ENCODE measurements at places on chromosomes 11 and 22.
A peak's percentile ranks its signal among the peaks of the same experiment; 100 is the strongest.

DNA sequence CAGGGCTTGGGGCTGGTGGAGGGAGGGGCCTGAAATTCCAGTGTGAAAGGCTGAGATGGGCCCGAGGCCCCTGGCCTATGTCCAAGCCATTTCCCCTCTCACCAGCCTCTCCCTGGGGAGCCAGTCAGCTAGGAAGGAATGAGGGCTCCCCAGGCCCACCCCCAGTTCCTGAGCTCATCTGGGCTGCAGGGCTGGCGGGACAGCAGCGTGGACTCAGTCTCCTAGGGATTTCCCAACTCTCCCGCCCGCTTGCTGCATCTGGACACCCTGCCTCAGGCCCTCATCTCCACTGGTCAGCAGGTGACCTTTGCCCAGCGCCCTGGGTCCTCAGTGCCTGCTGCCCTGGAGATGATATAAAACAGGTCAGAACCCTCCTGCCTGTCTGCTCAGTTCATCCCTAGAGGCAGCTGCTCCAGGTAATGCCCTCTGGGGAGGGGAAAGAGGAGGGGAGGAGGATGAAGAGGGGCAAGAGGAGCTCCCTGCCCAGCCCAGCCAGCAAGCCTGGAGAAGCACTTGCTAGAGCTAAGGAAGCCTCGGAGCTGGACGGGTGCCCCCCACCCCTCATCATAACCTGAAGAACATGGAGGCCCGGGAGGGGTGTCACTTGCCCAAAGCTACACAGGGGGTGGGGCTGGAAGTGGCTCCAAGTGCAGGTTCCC, at the start of gene APOC3:
Gene APOC3, plus strand, starts transcription at position 383 of the 659 bp plus-strand sequence. CDS start 676 bp downstream, outside the sequence.
- ATAC-seq = no peak

DNA sequence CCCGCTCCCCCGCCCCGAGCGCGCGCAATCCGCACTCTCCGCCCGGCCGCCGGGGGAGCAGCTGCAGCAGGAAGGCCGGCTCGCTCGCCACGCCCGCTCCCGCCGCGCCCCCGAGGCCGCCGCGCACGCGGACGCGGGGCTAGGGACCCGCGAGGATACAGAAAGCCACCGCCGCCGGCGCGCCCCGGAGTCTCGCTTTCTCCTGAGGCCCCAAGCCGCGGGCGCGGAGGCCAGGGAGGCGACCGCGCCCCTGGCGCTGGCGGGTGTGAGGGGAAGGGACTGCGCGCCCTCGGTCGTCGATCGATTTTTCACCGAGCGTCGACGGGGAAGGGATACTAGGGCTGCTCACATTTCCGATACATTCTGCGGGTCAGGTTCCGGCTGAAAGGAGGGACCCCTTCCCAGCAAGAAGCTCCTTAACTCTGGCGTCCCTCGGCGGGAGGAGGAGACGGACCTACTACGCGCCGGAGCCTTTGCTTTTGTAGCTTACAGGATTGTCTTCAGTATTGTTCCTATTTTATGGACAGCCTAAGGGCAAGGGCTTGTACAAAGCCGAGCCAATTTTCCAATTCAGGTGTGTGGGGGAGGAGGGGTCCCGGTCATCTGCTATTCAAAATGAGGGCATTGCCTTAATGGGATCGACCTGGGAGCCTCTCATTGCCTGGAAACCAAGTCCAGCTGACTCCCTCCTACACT, 416 bp upstream of the GAB2 start:
- ATAC-seq = peak; percentile 79

DNA sequence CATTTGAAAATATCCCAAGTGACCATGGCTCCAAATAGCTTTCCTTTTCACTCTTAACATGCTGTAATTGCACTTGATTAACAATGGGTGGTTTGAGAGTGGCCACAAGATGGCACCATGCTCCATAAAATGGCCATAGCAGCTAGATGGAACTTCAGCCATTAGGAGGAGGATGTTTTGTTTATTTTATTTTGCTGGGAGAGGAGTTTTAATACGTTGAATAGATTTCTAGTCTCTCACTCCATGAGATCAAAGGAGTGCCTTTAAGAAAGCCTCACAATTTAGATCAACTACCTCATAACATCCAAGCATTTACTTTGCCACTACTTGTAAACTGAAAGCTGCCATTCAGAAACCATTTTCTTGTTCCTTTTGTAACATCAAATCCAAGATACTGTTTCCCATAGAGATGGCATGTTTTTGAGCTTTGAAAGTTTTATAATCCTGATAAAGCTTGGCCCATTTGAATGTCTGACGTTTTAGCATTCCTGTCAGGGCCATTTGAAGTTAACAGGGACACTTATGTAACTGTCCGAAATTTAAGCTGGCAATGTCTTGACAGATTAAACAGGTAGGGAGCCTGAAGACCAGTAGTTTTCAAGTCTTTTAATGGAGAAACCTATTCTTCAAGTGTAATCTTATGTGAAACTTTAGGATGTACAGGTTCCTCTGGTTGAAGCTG, 4.7 kb downstream of the FEN1 start:
- ATAC-seq = no peak

DNA sequence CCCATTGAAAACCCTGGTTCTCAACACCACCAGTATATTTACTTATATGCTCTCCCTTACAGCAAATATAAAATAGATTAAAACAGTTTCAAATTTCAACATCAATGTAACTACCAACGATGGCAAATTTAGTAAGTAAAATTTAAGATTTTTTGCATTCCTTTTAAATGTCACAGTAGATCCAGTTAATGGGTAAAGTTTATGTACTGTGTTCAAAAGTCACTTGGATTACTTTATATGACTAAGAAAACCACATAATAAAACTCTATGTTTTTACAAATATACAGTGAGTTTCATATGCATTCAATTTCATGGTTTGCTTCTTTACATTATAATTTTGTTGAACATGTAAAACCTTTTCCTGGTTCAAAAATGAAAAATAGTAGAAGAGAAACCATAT, 364.6 kb downstream of the AASDHPPT start:
- ATAC-seq = no peak

DNA sequence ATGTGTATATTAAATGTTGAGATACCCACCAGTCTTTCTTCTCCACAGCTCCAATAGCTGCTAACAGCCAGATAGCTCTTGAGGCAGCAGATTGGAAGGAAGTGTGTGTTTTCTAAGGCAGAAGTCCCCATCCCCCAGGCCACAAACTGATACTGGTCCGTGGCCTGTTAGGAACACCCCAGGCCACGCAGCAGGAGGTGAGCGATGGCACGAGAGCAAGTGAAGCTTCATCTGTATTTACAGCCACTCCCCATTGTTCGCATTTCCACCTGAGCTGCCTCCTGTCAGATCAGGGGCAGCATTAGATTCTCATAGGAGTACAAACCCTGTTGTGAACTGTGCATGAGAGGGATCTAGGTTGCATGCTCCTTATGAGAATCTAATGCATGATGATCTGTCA, 12.7 kb downstream of the CCDC73 start:
- ATAC-seq = no peak

DNA sequence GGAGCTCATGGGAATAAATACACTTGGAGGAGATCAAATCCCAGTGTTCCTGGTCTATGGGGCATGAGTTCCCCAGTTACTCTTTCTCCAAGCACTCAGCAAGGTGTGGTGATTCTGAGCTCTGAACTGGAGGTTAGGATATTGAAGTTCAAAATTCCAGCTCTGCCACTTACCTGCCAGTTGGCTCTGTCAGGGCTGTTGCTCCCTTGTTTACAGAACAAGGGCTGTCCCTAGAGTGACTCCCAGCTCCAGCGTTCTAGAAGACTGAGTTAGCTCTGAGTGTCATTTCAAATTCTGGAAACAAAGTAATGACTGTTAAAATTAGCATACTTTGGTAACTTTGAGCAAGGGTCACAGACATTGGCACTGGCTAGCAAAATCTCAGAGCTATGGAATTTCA, 69.7 kb upstream of the ZBED5 start:
- ATAC-seq = no peak

DNA sequence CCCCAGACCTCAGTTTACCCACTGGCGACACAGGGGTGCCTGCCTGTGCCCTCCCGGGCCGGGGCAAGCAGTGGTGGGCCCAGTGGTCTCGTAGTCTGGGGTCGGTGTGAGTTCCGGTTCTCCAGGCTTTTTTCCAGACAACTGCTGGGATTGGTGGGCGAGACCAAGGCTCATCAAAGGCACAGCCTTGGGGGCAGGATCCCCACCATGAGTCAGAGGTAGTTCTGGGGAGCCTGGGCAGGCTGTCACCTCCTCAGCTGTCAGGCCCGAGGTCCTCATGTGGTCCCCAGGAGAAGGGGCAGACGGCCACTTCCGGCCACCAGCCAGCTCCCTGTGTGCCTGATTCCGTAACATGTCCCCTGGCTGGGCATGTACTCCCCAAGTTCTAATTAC, 827 bp upstream of the MUC2 start:
- no peak for ATAC-seq

GRCh38 chr22:37314315-37315074, 32.2 kb downstream of the CYTH4 start:
- ATAC-seq = peak; percentile 75

GRCh38 chr11:13064593-13064992, 55.5 kb downstream of the RASSF10 start:
- ATAC-seq = no peak

DNA sequence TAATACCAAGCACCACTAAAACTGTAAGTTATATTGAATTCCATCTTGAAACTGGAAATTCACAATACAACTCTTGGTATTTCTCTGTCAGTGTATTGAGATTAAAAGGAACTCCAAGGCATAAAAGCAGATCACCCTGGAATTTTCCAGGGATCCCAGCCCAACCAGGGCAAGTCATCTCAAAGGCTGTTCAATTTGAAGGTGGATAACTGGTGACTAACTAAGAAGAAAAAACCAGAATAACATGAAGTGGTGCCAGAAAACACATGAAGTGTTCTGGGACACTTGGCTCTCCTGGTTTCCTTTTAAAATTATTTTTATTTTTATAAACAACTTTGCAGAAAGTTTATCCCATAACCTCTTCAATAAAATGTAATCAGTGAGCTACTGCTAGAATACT, 7.8 kb upstream of the BMAL1 start:
- ATAC-seq = no peak

- no peak for ATAC-seq
Measured at GRCh38 chr11:84129961-84130576, 843.9 kb upstream of the CCDC90B start.

GRCh38 chr11:56890584-56891305, 98.0 kb upstream of the OR5AK2 start:
- ATAC-seq = no peak

DNA sequence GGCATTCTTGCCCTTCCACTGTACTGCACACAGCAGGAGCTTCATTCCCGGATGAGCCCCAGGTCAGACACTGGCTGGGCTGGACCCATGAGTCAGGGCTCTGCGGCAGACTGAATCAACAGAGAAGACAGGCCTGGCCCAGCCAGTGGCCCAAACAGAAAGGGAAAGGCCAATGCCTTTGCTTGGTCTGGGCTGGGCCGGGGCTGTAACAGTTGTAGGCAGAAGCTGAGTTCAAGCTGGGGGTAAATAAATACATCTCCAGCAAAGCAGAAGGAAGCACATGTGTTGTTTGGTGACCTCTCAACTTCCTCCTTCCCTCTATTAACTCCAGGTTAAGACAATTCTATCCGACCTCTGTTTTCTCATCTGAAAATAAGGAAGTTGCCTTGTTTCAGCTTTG, 1.8 kb upstream of the SMIM35 start:
- ATAC-seq = no peak

DNA sequence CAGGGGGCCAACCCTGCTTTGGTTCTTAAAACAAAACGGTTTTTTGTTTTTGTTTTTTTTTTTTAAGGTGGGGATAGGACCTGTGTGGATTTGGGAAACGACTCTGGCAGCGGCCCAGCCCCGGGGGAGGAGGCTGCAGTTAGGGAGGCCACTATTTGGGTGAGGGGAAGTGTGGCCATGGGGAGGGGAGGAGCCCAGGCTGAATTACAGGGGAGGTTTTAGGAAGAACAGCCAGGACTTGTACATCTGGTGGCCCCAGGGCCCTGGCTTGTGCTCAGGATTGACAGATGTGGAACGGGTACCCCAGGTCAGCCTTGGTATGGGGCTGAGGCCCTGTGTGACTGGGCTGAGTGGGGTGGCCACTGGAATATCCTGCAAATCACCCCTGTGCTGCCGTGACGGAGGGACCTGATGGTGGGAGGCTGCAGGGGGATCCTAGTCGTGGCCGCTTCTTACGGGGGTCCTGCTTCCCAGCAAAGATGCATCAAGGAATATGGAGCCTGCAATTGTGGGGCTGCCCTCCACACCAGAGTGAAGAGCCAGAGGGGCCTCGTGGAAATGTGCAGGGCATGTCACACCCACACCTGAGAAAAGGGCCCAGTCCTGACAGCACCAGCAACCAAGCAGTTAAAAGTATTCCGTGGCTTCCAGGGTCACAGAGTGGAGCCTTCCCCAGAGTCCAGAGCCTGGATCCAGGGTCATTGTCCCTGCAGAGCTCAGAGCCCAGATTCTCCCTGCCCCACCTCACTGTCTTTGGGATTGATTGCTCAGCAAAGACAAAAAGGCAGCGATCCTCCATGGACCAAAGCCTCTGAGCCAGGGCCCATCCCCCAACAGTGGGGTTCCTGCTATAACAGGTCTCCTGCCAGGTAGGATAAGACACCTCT, 55.2 kb upstream of the WNT7B start:
- no peak for ATAC-seq

DNA sequence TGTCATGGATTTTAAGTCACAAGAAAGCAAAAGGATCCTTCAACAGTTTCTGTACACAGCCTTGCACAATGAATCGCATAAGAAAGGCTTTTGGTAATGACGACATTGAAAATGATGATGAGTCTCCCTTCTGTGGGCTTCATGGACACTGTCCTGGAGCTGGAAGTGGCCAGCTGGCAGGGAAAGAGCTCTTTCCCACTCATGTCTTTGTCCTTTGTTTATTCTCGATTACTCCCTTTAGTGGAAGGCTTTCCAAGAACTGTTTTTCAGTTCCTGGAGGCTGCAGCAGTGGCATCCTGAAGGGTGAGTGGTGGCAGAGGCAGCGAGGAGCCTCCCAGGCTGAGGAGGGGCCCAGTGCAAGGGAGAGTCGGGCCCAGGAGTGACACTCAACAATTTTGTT, 505.2 kb downstream of the NTM start:
- no peak for ATAC-seq

GRCh38 chr11:133953999-133954398, 2.8 kb downstream of the IGSF9B start:
- ATAC-seq = no peak

GRCh38 chr22:30455075-30455840, 16.6 kb downstream of the SEC14L3 start:
- no peak for ATAC-seq

- no peak for ATAC-seq
Measured at GRCh38 chr11:61968758-61969390, 1.4 kb upstream of the FTH1 start.

GRCh38 chr22:26715392-26715936, 58.1 kb downstream of the MIAT start:
- no peak for ATAC-seq

DNA sequence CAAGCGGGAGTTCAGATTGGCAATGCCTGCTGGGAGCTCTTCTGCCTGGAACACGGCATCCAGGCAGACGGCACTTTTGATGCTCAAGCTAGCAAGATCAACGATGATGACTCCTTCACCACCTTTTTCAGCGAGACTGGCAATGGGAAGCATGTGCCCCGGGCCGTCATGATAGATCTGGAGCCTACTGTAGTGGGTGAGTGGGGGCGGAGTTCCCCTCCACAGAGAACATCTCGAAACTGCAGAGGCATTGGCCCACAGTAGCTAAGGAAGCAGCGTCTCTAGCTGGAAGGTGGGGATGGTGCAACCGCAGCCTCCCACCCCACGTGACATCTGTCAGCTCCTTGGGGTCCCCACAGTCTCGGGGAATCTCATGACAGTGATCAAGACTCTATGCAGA, 10.9 kb downstream of the TUBA8 start:
- no peak for ATAC-seq
